Putamen (tissue), 1 donor: ENCODE measurements at places on chromosomes 11 and 22.

DNA sequence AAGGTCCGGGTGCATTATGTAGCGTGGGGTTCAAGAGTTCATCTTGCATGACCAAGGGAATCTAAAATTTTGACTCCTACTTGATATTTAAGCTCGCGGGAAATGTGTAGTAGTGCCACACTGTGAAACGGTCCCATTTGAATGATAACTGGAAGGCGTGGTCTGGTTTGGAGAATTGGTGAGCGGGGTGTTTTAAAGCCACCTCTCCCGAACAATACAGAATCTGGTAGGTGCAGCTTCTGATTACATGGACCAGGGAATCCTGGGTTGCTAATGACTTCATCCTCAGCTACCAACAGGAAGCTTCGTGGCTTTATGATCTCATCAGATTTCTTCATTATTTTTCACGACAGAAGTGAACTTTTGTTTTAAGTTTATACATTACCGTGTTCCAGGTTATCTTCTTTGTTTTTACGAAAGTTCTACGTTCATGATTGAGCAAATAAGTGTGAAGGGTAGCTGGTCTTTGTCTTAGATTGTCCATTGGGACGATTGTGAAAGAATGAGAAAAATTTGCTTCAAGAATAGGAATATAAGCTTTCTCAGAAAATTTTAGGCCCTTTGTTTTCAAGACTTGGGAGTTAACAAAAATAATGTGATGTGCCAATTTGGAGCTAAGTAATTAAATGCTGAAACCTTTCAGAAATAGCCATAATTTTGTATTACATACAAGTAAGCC, 1.7 kb downstream of the QSER1 start:
- DNase-seq, result peak; percentile 33

DNA sequence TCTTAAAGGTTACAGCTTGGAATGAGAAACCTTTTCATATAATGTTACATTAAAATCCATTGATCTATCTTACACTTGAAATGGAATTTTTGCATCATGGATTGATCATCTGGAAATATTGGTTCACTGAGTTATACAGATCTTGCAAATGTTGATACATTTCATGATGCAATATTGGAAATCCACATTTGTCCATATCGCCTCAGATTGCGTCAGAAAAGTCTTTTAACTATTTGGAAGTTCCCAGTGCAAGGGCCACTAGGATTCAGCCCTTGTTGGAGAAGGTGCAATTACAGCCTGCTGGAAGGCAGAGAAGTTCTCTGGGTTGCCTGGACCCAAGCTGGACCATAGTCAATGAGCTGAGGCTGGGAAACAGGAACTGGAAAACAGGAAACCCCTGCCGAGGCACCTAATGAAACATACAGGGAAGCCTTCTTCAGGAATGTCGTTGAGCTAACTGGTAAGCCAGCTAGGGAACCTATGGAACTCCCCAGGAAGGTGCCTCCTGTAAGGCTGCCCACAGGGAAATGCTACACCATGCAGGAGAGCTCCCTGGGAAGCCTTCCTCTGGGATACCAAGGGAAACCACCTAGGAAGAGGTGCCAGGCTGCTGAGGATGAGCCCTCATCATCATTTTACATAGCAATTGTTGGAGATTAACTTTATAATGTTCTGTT, 600.4 kb upstream of the CADM1 start:
- no peak for DNase-seq

GRCh38 chr11:2768471-2769408, 68.9 kb upstream of the KCNQ1OT1 start:
- DNase-seq, result no peak

GRCh38 chr22:49961005-49961600, 531 bp downstream of the PIM3 start:
- DNase-seq, result no peak

- no peak for DNase-seq
Measured at GRCh38 chr22:45210991-45211390, 29.7 kb downstream of the KIAA0930 start.

- no peak for DNase-seq
Measured at GRCh38 chr11:109798521-109798920, 294.7 kb upstream of the ZC3H12C start.

GRCh38 chr22:20953668-20954500, 13.2 kb upstream of the AIFM3 start:
- no peak for DNase-seq

DNA sequence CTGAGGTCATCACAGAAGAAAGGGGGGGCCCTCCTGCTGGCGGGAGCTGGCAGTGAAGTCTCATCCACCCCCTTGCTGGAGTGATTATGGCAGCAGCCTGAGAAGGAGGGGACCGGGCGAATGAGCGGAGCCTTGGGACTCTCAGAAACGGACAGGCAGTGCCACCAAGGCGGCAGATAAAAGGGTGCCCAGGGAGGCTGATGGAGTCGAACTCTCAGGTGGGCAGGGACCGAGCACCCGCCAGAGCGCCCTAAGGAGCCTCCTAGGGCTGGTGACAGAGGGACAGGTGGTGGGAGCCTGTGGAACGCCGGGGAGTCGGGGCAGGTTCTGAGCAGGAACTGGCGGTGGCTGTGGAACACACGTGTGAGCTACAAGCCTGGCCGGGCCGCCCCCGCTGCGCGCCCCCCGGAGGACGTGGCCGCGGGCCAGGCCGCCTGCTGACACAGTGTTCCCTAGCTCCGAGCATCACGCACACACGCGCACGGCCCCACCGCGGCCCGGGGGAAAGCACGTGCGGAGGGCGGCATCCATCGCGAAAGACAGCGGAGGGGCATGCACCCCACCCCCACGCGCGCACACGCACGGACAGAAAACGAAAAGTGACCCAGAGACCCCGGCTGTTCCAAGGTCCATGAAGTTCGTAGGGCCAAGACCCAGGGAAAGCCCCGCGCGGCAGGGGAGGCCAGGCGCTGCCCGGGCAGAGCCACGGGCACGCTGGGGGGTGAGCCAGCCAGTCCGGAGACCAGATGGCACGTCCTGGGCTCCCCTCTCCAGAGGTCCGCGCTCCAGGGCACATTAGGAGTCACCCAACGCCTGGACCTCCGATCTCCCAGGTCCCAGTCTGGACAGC, 1.0 kb downstream of the VWCE start:
- no peak for DNase-seq

- DNase-seq, result no peak
Measured at GRCh38 chr11:32137263-32137662, 46.4 kb downstream of the RCN1 start.

GRCh38 chr11:15471048-15471894, 356.5 kb downstream of the INSC start:
- no peak for DNase-seq
